ENCODE measurements at places on chromosomes 3 and 15.

DNA sequence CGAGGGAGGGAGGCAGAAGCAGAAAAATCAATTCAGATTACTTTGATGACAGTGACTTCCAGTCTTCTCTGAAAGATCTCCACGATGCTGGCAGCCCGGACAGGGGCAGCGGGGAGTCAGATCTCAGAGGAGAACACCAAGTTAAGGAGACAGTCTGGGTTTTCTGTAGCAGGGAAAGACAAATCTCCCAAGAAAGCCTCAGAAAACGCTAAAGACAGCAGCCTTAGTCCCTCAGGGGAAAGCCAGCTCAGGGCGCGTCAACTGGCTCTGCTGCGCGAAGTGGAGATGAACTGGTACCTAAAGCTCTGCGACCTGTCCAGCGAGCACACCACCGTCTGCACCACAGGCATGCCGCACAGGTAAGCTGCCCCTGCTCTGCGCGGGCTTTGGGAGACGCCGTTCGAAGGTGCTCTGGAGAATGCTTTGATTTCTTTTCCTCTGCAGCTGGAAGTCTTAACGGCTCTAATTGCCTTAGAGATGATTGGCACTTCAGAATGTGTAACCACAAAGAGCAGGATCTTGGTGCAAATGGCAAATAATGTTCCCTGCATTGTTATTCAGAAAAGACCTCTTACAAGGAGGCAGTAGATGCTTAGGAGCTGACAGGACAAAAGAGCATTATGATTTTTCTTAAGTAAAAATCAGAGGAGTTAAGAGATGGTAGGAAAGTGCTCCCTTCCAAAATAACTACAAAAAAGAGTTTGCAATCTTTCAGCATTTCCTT lies at the start of gene KCNAB1:
Gene KCNAB1 (plus strand): TSS at position 51 of the 724 bp plus-strand sequence.
- DNase-seq, result no peak

DNA sequence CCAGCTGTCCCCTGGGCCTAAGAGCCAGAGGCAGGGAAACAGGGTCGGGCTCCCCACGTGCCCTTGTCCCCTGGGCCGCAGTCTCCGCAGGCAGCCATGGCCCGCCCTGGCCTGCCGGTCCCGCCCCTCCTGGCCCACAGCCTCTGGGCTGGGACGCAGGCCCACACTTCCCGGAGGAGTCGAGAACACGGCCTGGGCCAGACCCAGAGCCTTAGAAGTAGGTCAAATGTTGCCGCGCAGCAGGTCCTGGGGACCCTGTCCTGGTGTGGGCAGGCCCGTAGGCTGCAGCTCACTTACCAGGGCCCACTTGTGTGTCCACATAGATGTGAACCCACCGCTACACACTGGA lies 4.3 kb upstream of the MYL3 start:
- peak; percentile 56 for DNase-seq

GRCh38 chr3:161859865-161860450 lies 363.4 kb downstream of the OTOL1 start:
- DNase-seq, result no peak

DNA sequence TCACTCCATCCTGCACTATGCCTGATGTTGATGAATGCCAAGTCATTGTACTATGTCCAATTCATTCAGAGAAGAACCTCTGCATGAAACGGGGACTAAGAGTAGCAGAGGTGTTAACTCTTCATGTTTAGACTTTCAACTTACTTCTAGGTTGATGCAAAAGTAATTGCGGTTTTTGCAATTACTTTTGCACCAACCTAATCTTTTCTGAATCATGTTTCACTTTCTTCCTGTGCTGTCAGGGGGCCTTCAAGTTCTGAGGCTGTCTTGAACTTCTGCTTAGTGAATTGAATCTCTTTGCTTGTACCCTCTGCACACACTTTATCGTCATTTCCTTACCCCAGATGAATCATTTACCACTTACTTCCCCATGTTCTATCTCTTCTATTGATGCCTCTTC lies 636.2 kb downstream of the NAALADL2 start:
- DNase-seq, result no peak

DNA sequence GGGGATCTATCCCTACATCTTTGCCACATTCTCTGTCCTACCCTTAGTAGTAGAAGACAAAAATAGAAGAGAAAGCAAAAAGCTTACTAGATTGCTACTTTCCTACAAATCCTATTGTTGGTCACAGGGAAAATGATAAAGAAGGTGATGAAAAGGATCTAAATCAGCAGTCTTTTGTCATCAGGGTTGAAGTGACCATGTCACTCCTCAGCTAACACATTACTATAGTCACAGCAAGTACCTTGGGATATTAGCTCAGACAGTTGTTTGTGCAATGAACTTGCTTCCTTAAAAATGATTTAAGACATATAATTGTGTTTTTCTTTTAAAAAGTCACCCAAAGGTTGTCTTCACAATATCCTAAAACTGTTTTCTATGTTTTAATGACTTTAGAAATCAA lies 6.3 kb downstream of the ST3GAL6 start:
- DNase-seq, result no peak

DNA sequence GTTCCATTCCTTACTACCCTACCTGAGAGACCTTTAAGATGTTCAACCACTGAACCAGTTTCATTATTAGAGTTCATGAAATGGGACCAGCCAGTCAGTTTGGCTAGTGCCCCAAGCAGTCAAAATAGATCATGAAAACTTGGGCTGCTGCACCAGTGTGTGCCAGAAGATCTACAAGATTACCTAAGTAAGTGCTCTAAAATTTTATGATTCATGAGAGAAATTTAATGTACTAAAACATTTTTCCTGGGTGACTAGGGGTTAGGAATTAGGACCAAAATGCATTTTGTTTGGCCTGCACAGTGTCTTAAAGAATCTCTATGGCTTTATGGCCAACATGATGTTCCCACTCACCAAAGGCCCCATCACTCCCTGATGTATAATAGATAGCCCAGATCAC lies 214.7 kb downstream of the ATP8B4 start:
- DNase-seq, result peak; percentile 58

DNA sequence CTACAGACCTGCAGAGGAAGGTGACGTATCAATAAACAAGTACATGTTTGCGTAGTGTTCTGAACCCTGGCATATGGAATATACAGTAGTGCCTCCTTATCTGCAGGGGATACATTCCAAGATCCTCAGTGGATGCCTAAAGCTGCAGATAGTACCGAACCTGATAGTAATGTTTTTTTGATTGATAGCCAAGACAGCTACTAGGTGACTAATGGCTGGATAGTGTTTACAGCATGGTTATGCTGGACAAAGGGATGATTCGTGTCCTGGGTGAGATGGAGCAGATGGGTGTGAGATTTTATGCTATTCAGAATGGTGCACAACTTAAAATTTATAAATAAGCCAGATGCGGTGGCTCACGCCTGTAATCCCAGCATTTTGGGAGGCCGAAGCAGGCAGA lies 55.8 kb upstream of the IGF2BP2 start:
- no peak for DNase-seq

DNA sequence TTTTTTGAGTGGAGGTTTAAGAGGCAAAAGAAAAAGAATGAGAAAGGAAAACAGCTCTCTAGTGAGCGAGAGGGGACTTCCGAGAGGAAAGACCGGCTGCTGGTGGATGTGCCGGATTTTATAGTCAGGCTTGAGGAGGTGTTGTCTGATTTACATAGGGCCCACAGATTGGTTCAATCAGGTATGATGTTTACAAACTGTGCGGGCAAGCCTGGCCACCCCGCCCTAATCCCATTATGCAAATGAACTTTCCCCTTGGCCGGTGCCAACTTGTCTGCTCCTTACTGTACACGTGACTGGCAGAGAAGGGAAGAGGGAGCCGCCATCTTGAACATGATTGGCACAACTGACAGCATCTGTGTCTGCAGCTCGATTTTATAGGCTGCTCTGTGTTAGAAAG lies 44.7 kb downstream of the FAM43A start:
- peak; percentile 28 for DNase-seq

GRCh38 chr3:14096742-14097141 lies 27.9 kb downstream of the CHCHD4 start:
- no peak for DNase-seq

DNA sequence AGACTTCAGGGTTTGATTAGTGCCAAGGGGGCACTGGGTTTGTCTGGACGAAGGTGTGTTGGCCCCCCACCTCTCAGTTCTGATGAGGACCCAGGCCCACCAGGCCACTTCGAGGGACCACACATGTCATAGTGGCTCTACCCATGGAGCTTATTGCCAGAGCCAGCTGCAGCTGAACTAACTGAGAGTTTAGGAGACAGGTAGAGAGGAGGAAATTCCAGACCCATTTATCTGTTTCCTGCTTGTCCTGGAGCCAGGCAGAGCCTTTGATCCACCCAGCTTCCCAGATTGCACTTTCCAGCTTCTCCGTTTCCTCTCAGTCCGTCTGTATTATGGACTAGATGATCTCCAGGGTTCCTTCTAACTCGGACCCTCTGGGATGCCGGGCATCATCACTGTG lies 20.9 kb downstream of the SLC24A1 start:
- DNase-seq, result no peak

DNA sequence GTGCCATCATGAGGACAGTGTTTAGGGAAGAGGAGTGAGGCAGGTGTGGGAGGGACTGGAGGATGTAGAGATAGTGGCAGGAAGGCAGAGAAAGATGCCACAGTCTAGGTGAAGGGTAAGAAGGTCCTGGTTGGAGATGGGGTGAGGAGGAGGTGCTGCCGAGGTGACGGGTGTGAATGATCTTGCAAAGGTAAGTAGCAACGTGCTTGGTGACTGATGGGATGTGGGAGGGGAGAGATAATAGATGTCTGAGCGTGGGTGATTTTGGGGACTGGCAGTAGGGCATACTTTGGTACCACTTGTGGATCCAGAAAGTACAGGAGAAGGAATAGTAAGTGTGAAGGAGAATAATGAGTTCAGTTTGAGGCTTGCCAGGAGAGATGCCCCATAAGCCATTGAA lies 27.2 kb downstream of the EPHB3 start:
- DNase-seq, result no peak

GRCh38 chr15:101810876-101811275 lies 1.1 kb upstream of the OR4F15 start:
- no peak for DNase-seq

GRCh38 chr3:24433838-24434591 lies 60.6 kb downstream of the THRB start:
- no peak for DNase-seq

DNA sequence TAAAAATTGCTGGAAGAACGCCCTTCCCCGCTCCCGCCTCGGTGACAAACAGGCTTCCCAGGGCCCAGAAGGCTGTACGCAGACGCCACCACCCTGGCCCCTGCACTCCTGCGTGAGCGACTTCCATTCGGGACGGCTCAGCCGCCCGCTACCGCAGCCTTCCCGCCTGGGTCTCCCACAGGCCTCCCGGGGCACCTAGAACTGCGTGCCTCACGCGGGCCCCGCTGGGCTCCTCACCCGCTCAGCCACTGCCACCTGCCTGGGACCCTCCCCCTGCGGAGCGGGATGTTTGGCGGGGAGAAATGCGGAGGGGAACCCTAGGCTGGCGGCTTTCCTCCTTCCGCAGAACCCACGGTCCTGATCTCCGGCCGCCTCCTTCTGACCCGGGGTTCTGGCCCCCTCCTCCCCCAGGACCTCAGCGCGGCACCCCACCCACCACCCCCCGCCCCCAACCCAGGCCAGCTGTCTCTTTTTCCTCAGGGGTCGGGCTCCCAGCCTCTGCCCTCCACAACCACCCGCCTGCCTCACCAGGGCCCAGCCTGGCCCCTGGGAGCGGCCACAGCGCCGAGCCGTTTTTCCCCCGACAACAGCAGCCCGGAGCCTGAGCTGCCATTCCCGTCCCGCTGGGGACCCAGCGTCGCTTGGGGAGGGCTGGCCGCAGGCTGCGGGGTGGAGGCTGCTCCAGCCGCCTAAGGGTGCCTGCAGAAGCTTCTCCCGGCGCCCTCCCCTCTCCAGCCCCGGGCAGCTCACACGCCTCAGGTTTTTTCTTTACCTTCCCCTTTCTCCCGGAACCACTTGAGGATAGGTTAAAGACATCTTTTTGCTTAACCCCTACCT lies 27.6 kb upstream of the RAB7A start:
- DNase-seq, result peak; percentile 35

DNA sequence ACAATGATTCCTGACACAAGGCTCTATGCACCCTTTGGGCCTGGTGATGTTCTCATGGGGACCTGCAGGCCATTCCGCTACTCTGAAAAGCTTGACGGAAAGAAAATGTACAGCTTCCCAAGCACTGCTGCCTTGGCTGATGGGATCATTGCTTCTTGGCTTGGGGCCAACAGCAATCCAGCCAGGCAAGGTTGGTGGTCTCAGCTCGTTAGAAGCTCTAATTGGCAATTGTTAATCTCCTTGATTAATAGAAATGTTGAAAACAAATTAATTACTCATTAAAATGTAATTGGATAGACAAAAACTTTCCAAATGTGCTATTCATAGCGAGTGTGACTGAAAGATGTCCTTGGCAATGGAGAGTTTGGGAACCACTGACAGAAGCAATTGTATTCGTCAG lies 16.3 kb upstream of the MYZAP start:
- no peak for DNase-seq

DNA sequence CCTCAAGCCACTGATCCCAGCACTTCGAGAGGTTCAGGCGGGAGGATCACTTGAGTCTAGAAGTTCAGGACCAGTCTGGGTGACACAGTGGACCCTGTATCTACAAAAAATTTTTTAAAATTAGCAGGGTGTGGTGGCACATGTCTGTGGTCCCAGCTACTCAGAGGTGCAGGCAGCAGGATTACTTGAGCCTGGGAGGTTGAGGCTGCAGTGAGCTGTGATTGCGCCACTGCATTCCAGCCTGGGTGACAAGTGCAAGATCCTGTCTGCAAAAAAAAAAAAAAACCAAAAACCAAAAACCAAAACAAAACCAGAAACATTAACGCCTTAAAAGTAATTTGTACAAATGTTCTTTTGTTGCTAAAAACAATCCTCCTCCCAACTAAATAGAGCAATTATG lies 27.9 kb upstream of the SLC12A8 start:
- DNase-seq, result peak; percentile 70

DNA sequence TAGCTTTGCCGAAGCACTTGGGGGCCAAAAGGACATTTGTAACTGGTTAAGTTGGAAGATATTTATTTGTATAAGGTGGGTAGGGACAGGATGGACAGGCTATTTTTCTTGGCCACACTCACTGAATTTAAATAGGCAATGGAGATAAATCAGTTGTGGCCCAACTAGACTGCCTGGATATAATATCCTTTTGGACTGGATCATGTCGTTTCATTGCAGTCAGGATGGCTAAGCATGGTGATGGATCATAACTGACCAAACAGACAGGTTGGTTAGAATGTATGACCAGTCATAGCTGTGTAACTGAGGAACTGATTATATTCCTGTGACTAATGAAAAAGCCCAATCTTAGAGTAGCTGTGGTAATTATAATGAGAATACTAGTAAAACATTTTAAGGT lies 284.0 kb downstream of the LPP start:
- DNase-seq, result no peak

All from AG10803 (cell line).